ENCODE measurements at places on chromosomes 5 and 9. TPM values are rescaled to one million over a fixed set of nuclear protein-coding genes. Genes with fewer than 3 reads are reported as not detected.
A peak's percentile ranks its signal among the peaks of the same experiment; 100 is the strongest.

The PCDHB12 gene
- total RNA-seq = 1.4 TPM

The ASS1 gene
- 3.4 TPM for total RNA-seq

The NRARP gene
- 18.7 TPM for total RNA-seq

- DNase-seq = peak; percentile 89
These were observed 100.9 kb upstream of the PTGER4 start for GRCh38 chr5:40578501-40579451.

The SPINK7 gene
- total RNA-seq = not detected

- no peak for DNase-seq
These were observed 16.4 kb downstream of the TRIP13 start for GRCh38 chr5:909086-909485.

DNA sequence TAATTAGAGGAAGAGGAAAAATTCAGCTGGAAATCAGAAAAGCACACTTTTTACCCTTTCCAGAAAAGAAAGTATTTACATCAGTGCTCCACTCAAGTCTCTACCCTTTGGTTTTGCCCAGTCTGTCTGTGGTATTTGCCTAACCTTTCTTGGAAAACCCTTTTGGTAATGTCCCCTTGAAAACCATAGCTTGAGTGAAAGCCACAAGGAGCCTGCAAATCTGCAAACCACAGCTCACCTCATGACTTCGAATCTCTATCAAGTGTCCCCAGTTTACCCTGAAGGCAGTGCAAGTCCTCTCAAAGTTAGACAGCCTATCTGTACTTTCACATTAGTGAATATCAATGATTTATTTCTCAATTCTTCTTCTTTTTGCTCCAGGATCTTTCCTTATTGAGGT, 162.1 kb upstream of the TSLP start:
- no peak for DNase-seq

GRCh38 chr9:134066526-134066912, 1.3 kb downstream of the BRD3 start:
- peak; percentile 29 for DNase-seq

The BHMT gene
- not detected for total RNA-seq

- DNase-seq = peak; percentile 51
These were observed 702.2 kb downstream of the MAT2B start for GRCh38 chr5:164207646-164208045.

- DNase-seq = peak; percentile 26
These were observed 664.3 kb upstream of the EDIL3 start for GRCh38 chr5:85049020-85049419.

The CDHR2 gene
- not detected for total RNA-seq

DNA sequence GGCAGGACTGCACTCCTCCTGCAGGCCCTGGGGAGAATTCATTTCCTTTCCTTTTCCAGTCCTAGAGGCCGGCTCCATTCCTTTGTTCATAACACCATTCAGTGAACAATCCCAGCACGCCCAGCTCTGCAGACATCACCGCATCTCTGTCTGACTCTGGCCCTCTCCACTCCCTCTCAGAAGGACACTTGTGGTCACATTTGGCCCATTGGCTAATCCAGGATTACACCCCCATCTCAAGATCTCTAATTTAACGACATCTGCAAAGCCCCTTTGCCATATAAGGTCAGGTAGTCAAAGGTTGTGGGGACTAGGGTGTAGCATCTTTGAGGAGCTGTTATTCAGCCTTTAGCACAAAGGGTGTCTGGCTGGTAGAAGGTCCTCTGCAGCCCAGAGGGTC, 185.0 kb upstream of the DAP start:
- DNase-seq = no peak

DNA sequence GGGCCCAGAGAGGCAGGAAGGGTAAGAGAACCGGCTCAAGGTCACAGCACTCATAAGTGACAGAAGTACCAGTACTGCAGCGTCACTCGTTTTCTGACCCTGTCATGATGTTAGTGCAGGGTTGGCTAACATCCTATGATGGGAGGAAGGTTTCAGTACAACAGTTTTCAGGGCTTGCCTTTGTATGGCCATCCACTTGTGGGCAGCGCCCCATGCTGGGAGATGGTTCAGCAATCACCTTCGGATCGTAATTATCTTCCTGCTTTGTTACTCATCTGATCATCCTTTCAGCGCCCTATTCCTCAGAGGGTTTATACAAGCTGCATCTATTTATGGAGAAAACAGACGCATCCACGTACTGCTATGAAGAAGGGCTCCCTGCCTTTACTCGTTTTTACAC, 2.4 kb downstream of the MAP1B start:
- DNase-seq = peak; percentile 25

GRCh38 chr5:89230178-89230577, 347.2 kb upstream of the MEF2C start:
- no peak for DNase-seq

GRCh38 chr5:111859031-111859430, 102.0 kb upstream of the NREP start:
- no peak for DNase-seq

GRCh38 chr9:37184905-37185867, 64.8 kb downstream of the ZCCHC7 start:
- DNase-seq = no peak

The LTC4S gene
- 0.79 TPM for total RNA-seq

- peak; percentile 72 for DNase-seq
These were observed 24.9 kb downstream of the PCDHGC5 start for GRCh38 chr5:141513627-141514329.

- peak; percentile 63 for DNase-seq
These were observed 35.3 kb downstream of the CPEB4 start for GRCh38 chr5:173923218-173924095.

DNA sequence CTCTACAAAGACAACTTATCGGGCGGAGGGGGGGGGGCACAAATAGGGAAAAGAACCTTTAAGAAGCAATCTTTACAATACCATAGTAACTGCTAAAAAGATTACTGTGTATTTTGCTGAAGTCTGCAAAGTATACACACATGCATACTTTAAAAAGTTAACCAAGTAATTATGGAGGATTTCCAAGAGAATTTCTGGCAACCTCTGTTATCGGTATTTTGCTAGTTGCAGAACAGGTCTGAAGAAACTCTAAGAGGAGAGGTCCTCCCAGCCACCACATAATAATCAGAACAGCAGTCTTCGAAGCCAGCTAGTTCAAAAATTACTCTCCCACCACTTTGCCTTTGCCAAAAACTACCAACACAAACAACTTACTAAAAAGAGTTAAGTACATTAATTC, 56.1 kb downstream of the UBAP2 start:
- DNase-seq = no peak

DNA sequence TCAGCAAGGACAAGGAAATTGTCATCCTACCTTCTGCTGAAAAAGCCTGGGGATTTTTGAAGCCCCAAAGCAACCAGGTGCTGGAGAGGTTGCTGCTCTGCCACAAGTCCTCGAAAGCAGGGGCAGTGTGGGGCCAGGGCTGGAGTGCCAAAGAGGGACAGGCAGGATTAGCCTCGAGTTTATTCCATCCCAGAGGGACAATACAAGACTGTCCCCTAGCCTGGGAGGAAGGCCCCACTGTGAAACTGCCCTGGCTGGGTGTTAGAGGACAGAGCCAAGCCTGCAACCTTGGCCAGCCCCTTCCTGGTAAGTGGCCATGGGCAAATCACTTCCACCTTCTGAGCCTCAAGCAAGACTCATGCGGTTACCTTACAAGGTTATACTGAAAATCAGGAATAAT, 55.1 kb downstream of the WHRN start:
- DNase-seq = no peak

DNA sequence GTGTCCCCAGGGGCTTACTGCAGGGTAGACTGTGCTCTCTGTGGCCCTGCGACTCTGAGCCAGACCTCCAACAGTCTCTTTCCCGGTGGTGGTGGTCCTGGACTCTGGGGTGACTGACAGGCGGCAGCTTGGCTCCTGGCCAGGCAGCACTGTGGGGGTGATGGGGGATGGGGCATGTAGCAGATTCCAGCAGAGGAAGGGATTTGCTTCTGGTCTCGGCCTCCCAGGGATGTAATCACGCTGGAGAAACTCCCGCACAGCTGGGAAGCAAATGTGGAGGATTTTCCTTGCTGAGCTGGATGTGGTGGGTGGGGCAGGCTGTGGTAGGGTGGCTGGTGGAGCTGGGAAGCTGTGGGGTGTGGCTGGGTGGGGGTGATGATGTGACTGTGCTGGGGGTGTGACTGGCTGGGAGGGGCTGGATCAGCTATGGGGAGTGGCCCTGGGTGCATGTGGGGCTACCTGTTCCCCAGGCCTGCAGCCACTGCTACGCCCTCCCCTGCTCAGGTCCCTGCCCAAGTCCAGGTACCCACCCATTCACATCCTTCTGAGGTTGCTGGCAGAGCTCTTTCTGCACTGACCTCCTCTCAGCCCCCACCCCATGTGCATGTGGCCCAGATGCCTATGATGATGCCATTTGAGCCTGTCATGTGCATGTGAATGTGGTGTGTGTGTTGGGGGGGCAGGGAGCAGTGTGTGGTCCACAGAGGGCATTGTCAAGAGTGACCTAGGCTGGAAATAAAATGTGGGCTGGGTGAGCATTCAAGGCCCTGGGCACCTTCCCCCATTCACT, 3.8 kb downstream of the NDST1 start:
- peak; percentile 40 for DNase-seq

DNA sequence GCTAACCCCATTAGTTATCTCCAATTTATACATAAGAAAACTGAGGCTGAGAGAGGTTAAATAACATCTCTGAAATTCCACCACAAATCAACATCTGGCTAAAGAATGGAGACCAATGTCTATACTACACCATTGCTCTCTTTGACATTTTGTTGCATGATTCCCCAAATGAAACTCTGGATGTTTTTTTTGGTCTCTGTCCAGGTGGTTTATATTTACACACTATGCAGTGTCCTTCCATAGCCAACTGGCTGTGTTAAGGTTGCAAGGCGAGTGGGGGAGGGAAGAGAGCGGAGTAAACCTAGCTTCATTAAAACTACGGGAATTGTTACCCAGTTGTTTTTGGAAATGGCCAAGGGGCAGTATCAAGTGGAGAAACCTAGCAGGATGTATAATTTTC, 67.2 kb downstream of the KIF4B start:
- peak; percentile 2 for DNase-seq

DNA sequence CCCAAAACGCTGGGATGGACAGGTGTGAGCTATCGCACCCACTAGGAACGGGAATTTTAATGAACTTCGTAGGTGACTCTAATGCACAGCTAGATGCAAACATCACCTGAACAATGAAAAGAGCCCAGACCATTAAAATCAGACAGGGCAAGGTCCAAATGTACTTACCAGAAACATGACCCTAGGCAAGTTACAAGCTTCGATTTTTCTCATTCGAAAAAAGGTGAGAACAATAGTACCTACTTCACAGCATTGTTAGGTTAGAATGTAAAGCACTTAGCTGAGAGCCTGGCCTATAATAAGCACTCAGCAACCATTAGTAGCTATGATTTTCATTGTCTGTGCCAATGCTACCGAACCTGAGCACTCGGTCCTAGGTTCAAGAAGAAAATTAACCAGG, 5.8 kb upstream of the KLHL3 start:
- DNase-seq = no peak

- DNase-seq = no peak
These were observed 49.4 kb downstream of the SLIT3 start for GRCh38 chr5:169251333-169252084.

DNA sequence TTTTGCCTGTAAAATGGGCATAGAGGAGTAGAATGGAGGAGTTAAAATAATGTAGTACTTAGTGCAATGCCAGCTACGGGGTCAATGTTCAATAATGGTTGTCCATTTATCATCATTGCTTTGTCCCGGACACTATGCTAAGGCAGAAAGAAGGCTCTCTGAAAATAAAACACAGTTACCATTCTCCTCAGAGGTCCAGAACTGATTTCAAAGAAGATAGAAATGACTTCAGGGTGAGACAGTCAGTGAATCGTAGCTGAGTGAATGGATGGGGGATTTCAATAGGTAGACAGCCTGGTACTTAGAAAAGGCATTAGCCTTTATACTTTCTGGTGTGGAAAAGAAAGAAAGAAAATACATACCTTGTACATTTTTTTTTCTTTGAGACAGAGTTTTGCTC, 1.2 kb upstream of the AK3 start:
- DNase-seq = no peak

The WDR55 gene
- 28.2 TPM for total RNA-seq

Data from lung microvascular endothelial cell (primary cell).